ENCODE measurements at places on chromosomes 16 and 17. TPM values are rescaled to one million over a fixed set of nuclear protein-coding genes. Genes with fewer than 3 reads are reported as not detected.

- DNase-seq, result no peak
Observed at GRCh38 chr16:68393333-68393732, 55.0 kb downstream of the SMPD3 start.

GRCh38 chr16:49635591-49636581 lies 220.0 kb downstream of the ZNF423 start:
- DNase-seq, result no peak

- DNase-seq, result peak; percentile 66
Observed at GRCh38 chr17:732067-732901, at the start of gene TLCD3A. Gene TLCD3A (plus strand): TSS chr17:732596. CDS start chr17:732648, 52 bp downstream.

DNA sequence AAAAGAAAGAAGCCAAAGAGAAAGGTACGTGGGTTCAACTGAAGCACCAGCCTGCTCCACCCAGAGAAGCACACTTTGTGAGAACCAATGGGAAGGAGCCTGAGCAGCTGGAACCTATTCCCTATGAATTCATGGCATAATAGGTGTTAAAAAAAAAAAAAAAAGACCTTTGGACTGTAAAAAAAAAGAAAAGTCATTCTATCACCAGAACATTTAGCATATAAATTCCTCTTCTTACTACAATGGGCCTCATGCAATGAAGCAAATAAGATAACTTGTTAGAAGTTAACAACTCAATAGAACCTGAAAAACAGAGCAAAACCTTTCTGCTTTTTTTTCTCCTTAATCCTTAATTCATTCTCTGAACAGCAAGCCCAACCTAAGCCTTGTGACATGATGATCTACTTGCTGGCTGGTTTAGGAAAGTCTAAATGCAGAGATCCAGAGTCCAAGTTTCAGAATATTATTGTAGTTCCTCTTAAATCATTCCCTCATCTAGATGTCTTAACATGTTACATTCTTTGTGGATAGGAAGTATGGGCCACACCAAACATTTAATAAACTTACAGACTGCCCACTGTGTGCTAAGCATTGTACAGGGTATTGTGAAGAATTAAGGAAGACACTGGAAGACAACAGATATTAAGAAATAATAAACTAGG lies 45.4 kb downstream of the BRCA1 start:
- no peak for DNase-seq

DNA sequence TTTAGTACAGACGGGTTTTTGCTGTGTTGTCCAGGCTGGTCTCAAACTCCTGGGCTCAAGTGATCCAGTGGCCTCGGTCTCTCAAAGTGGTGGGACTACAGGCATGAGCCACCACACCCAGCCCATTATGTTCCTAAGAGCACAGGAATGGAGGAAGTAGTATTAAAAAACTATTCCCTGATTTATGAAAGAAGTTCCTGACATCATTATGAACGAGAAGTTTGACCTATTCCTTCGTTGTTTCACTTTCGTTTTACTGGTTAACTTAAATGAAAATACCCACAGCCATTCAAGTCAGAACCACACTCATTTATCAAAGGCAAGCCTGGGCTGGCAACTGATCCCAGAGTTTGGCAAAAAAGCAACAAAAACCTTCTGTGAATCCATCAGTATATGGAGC lies 13.5 kb upstream of the CBX4 start:
- no peak for DNase-seq

- peak; percentile 69 for DNase-seq
Observed at GRCh38 chr17:66348584-66349165, 46.3 kb downstream of the PRKCA start.

- DNase-seq, result no peak
Observed at GRCh38 chr17:47190243-47190642, 1.1 kb upstream of the CDC27 start.

DNA sequence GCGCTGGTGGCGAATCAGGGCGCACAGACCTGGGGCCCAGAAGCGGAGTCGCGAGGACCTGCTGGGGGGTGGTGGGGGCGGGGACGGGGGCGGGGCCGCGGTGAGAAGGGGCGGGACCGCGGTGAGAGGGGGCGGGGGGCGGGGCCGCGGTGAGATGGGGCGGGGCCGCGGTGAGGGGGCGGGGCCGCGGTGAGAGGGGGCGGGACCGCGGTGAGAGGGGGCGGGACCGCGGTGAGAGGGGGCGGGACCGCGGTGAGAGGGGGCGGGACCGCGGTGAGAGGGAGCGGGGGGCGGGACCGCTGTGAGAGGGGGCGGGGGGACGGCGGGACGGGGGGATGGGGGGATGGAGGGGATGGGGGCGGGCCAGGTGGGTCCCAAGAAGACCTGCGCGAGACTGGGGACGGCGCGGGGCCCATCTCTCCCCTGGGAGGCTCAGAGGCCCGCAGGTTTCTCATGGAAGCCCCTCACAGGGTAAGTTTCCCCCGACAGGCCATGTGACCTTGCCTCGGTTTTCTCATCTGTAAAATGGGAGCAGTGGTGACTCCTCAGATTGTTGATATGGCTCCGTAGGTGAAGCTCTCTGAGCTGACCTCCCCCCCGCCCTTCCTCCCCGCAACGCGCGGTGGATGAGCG lies 28.6 kb upstream of the DBNDD1 start:
- DNase-seq, result no peak

GRCh38 chr17:53270936-53271335 lies 551.8 kb upstream of the KIF2B start:
- no peak for DNase-seq

GRCh38 chr17:40362696-40363110 lies 1.8 kb downstream of the GJD3 start:
- DNase-seq, result no peak

DNA sequence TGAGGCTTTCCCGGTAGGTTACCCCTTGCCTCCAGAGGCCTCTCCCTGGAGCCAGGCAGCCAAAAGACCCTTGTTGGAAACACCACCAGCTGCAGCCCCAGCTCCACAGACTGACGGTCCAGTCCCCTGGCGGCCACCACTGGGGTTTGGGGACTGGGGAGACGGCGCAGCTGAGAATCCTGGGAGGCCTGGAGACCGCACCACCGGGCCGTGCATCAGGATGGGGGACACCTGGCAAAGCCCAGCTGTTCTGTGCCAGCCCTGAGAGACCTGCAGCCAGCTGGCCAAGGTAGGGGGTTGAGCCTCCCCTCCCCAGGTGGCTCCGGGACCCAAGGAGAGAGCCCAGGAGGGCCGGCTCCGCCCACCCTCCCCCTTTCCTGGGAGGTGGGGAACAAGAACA lies 8.3 kb upstream of the SLC38A10 start:
- DNase-seq, result no peak

DNA sequence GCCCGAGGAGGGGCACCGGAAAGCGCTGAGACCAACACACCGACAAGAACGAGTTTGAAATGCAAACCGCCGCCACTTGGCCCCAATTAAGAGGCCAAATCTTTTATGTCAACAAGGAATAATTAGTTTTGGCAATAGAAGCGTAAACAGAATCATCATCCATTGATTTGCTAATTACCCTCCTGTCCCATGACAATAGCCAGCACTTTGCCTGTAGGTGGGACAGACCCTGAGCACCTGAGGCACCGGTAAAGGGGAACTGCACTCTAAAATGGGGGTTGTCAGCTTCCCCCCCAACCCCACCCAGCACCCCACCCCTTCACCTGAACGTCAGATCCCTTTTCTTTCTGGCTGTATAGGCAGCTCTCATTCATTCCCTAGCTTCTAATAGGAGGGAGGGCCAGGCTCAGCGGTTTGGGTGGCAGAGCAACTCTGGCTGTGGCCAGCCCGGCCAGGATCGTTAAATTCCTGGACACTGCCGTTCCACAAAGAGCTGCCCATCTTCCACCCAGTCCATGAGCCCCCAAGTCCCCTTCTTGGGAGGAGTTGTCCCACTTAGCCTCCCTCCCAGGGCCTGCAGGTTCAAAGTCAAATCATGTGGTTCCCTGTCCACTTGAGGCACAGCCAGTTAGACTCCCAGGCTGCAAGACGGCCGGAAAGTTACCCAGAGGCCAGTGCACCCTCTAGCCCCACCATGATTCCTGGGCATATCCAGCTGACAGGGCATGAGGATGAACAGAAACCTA lies 45.8 kb downstream of the WNT3 start:
- no peak for DNase-seq

DNA sequence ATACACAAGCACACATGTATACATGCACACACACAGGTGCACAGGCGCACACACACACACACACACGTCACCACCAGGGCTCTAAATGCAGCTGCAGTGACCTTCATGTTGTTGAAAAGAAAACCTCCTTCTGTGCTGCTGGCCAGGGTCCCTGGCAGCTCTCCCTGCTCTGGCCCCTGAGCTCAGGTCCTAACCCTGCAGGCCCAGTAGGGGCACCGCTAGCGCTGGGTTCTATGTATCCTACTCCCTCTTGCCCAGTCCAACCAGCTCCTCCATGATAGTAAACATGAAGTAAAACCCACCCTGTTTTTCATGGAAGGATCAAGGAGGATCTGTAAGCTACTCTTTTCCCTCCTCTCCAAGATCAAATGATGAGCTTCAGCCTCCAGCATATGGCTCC lies 172.8 kb downstream of the RBFOX3 start:
- no peak for DNase-seq

- DNase-seq, result no peak
Observed at GRCh38 chr17:77560841-77561240, 397.7 kb upstream of the TNRC6C start.

GRCh38 chr17:13750816-13751793 lies 149.4 kb upstream of the HS3ST3A1 start:
- DNase-seq, result no peak

- no peak for DNase-seq
Observed at GRCh38 chr16:84357191-84357651, 11.1 kb upstream of the ATP2C2 start.

DNA sequence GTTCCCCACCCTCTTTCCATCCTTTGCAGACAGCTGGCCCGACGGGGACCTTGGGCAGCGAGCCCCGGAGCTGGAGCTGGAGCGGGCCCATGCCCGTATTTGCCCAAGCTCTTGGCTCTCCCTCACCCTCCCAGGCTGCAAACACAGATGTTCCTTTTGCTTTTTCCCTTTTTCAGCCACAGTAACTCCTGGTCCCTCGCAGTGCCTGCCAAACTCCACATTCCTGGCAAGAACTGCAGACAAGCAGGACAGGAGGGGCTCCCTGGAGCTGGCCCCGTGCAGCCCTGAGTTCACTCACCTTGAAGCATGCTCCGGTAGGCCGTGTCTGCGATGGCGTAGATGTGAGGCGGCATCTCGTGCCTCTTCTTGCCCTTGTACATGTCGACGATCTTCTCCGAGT lies 33.9 kb downstream of the MYH11 start:
- peak; percentile 54 for DNase-seq

DNA sequence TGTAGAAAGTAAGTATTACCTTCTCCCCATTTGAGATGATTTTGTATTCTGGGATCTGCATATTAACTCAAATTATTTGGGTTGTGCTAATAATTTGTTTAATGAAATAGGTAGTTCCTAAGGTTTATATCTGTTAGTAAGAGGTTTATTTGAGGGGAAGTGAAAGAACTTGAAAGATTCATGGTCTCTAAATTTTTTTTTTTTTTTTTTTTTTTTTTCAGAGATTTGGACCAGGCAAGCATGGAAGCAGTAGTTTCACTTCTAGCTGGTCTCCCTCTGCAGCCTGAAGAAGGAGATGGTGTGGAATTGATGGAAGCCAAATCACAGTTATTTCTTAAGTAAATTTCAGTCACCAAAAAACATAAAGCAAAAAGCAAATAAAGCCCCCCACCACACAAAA lies 65.2 kb downstream of the OMG start:
- no peak for DNase-seq

GRCh38 chr16:5054876-5055865 lies 10.6 kb downstream of the C16orf89 start:
- no peak for DNase-seq

DNA sequence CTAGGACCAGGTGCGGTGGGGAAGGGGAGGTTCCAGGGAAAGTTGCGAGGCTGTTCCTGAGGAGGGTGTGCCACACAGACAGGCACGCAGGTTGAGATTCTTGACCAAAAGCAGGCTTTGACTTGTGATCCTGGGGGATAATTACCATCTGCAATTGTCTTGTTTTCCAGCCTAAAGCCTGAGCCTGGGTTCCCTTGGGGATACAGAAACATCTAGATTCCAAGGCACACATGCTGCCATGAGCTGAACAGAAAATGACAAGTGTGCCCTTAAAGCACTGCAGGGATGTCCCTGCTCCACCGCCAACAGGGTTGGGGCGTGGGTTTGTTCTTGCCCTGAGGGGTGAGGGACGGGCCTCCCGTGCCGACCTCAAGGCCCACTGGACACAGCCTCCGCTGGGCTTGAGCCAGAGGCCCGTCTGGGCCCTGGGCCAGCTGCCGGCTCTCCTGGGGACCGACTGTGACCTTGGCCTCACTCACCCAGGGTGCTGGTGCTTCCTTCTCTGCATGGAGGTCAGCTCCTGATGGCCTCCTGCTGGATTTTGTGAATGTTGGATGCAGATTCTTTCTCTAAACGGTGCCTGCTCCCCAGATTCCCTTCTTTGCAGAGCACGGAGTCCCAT lies 14.0 kb downstream of the CA5A start:
- DNase-seq, result no peak

Gene C17orf78
- total RNA-seq, result not detected

Gene MMP15
- total RNA-seq, result 109 TPM

Gene KRT31
- not detected for total RNA-seq

Gene AOC3
- total RNA-seq, result 125 TPM

Gene PSMC3IP
- total RNA-seq, result 5.1 TPM

Gene MYH11
- 1,761 TPM for total RNA-seq

Gene PRAC2
- not detected for total RNA-seq

All from mucosa of gallbladder (tissue), 1 donor.